ENCODE measurements at places on chromosomes 11 and 22. TPM values are rescaled to one million over a fixed set of nuclear protein-coding genes. Genes with fewer than 3 reads are reported as not detected.

The LRRC10B gene
- total RNA-seq = 0.75 TPM

- no peak for DNase-seq
These were observed 2.9 kb downstream of the PHLDB1 start for GRCh38 chr11:118610225-118610772.

GRCh38 chr22:40385036-40385782, 14.8 kb downstream of the SGSM3 start:
- no peak for DNase-seq

GRCh38 chr11:125201525-125202141, 37.1 kb downstream of the PKNOX2 start:
- no peak for DNase-seq

The LMNTD2 gene
- total RNA-seq = 15.3 TPM

- DNase-seq = no peak
These were observed 68.4 kb downstream of the CCDC34 start for GRCh38 chr11:27294654-27295053.

DNA sequence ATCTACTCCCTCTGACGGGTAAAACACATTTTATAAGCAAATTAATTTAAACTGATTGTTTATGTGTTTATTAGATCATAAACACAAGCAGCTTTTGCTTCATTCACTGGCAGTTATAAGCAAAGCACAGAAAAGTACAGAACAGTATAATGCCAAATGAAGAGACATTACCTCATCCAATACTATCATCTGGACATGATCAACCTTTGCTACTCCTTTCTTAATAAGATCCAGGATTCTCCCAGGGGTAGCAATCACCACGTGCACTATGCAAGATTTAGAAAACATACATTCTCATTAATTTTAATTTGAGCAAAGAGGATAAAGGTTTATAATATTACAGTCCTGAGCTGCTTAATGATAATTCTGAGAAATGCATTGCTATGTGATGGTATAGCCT, 27.9 kb downstream of the DDX6 start:
- DNase-seq = no peak

DNA sequence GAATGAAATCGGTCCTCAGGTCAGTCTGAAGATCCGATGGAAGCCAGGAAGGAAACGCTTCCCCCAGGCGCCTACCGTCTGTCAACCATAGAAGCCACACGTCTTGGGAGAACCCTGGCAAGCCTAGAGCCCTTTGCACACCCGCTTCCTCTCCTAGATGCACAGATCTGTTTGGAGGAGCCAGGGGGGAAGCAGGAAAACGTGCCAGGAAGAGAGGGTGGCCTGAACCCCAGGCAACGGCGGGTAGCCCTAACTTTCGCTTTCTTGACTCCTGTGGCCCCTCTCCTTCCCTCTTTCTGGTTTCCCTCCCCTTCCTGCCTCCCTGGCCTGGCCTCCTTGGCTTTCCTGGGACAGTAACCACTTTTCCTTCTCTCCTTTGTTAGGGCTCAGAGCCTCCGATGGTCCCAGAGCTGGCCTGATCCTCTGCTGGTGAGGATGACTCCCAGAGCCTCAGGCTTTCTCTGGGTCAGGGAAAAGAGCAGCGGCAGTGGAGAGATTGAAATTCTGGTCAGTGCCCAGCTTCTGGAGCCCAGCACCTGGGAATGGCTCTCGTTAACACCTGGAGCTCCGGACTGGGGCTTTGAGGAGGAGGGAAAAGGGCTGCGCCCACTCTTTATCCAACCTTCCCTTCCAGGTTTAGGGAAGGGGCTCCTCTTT, 2.1 kb downstream of the FXYD6 start:
- DNase-seq = no peak

DNA sequence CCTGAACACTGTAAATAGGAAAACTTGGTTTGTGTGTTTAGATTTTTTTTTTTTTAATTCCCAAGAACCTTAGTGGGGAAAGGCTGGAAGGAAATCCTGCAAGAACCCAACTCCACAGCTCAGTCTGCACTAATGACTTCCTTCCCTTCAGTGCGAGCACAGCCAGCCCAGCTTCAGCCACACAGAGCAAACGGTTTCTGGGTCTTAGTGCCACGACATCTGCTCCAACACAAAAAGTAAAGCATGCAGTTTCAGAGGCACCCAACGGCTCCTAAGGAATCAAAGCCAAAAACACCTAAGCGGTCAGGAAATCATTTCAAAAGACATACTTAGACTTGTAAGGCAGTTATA, 236.1 kb downstream of the TTC28 start:
- peak; percentile 65 for DNase-seq

Data from left colon (tissue), 2 donors.